ENCODE measurements at places on chromosomes 1 and 21. TPM values are rescaled to one million over a fixed set of nuclear protein-coding genes. Genes with fewer than 3 reads are reported as not detected.

DNA sequence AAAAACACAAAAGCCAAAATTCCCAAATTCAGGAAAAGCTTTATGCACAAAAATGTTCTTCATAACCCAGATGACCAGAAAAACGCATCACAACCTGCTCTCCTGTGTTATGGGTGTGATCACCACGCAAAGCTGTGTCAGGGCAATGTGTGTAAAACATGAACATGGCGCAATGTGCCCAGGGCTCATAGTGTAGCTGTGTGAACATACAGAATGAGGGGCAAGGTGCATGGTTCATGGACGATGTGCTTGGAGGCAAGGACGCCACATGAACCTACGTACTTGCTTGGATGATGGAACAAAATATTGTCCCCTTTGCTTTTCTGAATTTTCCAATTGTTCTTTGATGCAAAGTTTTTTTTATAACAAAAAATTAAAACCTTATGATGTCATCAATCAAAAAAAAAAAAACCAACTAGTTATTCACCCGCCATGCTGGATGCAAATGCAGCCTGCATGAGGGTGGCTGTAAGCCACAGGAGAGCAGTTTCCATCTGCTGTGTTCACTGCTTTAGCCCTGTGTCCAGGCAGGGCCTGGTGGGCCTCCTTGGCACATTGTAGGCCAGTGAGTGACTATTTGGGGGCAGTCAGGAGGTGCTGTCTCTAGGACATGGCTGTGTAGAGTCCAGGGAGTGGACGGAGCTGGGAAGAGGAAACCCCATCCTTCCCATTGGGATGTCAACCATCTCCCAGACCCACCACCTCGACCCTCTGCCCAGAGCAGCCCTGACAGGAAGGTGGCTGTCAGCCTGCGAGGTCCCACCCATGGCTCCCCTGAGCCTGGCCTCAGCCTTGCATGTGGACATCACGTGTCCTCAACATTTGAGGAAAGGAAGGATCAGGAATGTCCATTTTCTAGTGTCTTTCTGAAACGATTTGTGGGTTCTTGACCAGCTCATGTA is 13.6 kb downstream of the KRTAP10-1 start:
- DNase-seq: no peak

GRCh38 chr1:151158751-151159251 is 2.4 kb downstream of the TNFAIP8L2 start:
- no peak for DNase-seq

DNA sequence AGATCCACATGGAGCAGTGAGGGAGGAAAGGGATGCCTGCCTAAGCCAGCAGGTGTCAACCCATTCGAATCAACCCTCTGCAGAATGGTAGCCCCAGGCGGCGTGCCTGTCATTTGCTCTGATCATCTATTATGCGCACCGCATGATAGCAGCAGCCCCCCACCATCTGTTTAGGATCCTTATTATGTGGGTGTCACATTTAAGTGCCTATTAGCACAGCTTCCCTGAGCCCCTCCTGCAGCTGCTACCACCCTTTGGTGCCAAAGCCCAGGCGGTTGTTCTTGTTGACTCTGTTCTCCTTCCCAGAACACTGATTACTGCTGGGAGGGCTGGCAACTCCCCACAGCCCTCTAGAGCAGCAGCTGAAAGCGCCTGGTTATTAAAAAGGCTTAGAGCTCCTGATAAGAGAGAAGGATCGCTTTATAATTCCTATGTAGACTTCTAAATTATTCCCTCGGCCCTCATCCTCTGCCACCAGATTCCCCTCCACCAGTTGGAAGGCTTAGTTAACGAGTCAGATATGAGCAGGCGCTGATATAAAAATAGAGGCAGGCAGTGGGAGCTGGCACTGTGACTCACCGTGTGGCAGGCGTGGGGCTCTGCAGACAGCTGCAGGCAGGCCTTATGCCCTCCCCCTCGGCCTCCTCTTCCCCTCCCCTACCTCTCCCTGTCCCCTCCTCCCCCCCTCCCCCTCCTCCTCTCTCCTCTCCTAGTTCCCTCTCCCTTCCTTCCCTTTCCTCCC is 23.0 kb downstream of the ACTA1 start:
- peak; percentile 64 for DNase-seq

GRCh38 chr1:39086386-39086785 is 60.2 kb downstream of the NDUFS5 start:
- DNase-seq: peak; percentile 10

GRCh38 chr1:157292809-157293564 is 154.8 kb upstream of the ETV3 start:
- no peak for DNase-seq

- no peak for DNase-seq
Observed at GRCh38 chr1:150560576-150561253, 11.5 kb downstream of the ADAMTSL4 start.

GRCh38 chr1:45762291-45762690 is 11.8 kb upstream of the IPP start:
- no peak for DNase-seq

DNA sequence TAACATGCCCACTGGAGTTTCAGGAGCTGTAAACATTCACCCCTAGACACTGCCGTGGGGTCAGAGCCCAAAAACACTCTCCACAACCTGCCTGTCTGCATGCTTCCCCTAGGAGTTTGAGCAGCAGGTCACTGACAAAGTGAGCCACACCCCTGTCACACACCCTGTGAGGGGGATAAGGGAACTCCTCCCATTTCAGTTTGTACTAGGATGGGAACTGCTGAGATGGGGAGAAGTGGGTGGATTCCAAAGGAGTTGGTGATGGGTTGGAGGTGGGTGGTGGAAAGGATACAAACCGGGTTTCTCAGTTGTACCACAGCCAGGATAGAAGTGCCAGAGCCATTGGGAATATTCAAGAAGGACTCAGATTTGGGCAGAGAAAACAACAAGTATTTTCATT is 140.2 kb downstream of the MIS18A start:
- no peak for DNase-seq

DNA sequence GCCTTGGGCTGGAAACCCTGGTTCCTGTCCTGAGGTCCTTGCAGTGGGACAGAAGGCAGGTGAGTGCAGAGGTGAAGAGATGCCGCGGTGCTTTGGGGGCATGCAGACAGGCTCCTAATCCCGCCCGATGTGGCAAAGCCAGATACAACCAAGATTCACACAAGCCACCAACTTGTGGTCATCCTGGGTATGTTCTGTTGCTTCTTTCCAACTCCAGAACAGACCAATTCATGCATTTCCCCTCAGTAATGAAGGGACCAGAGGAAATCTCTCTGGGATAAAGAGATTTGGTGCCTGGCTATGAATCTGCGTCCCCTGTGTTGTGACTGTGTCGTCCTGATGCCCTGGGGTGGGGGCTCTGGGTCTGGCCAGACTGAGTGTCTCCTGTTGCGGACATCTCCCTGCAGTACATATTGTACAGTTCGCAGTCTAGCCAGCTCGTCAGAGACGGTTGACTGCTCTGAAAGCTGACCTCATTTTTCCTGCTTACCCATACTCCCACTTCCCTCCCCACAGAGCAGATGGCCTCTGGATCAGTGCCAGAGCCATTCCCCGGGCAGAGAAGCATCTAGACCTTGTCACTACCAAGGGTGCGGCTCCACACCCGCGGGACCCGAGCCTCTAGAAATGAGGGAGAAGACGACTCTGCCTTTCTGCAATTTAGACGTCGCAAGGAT is 216.3 kb downstream of the KIF26B start:
- DNase-seq: no peak

DNA sequence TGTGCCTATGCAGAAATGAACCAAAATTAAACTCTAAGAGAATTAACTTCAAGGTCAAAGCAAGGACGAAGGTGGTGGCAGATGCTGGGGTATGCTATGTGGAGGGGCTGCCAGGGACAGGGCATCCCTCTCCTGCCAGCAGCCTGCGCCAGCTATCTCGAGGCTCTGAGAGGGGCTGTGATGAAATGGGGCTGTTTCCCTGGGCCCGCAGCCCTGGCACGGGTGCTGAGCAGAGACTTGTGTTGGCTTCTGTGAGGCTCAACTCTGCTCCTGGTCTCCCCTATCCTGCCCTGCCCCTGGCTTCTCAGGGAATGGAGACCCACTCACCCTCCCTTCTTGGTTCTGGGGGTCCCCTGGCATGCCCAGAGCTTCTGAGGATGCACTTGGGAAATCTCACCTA is 41.9 kb upstream of the TIAM1 start:
- no peak for DNase-seq

DNA sequence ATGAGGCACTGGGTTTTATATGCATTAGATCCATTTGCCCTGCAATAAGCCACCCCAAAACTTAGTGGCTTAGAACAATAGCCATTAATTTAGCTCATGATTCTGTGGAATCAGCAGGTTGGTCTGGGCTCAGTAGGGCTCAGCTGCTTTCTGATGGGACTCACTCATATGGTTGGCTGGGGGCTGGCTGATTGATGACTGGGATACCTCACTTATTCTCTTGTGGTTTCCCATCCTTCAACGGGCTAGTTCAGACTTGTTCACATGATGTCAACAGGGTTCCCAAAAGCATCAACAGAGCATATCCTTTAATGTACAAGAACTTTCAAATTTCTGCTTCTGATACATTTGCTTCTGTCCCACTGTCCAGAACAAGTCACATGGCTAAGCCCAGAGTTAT is 43.2 kb downstream of the DNM3 start:
- no peak for DNase-seq

GRCh38 chr1:20093940-20094391 is 24.0 kb downstream of the PLA2G5 start:
- DNase-seq: no peak

The KLHDC9 gene
- 3.0 TPM for total RNA-seq

The LIN28A gene
- total RNA-seq: not detected

The DIO1 gene
- not detected for total RNA-seq

The GJA9 gene
- not detected for total RNA-seq

The S100A6 gene
- 4,042 TPM for total RNA-seq

The BLACAT1 gene
- not detected for total RNA-seq

The DCST1 gene
- total RNA-seq: not detected

Measured in fibroblast of lung (primary cell).